ACHN (cell line): ENCODE measurements at places on chromosomes 16 and 17.

GRCh38 chr16:12436201-12436657 is 367.5 kb downstream of the CPPED1 start:
- no peak for DNase-seq

DNA sequence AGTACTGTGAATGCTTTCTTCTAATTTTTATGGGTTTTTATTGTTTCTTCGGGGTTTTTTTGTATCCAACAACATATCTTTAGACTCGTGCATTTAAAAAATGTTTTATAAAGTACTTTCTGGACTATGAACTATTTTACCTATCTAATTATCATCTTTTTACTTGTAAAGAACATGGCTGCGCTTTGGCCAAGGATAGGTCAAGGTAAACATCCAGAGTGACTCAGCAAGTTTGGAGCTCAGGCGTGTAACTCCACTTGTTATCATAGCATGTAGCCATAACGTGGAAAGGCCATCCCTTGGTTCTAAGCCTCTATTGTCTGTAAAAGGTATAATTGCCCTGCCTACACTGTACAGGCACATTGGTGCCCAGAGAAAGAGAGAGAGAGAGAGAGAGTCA is 818.0 kb upstream of the GOT2 start:
- no peak for DNase-seq

DNA sequence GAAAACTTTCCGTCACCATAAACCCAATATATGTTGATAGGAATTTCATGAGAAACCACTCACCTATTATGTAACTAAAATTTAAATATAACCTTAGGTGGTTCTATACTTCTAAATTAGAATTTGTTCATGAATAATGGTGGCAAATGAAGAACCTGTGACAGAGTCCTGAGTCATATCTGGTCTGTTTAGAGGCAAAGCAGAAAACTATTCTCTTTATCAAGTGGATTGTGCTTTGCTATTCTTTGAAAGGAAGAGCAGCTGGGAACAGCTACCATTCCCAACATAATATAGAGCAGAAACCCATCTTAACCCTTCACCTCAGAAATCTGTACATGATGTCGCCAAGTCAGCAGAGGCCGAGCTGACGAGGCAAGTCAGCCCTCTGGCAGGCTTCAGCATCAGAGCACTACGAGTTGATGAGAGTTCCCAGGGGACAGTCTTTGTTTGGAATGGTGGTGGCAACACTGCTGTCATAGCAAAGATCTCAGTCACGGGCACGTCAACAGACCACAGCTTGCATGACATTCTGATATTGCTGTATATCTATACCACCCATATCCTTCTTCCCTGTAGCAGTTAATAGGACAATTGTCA is 631.9 kb upstream of the CA10 start:
- no peak for DNase-seq

DNA sequence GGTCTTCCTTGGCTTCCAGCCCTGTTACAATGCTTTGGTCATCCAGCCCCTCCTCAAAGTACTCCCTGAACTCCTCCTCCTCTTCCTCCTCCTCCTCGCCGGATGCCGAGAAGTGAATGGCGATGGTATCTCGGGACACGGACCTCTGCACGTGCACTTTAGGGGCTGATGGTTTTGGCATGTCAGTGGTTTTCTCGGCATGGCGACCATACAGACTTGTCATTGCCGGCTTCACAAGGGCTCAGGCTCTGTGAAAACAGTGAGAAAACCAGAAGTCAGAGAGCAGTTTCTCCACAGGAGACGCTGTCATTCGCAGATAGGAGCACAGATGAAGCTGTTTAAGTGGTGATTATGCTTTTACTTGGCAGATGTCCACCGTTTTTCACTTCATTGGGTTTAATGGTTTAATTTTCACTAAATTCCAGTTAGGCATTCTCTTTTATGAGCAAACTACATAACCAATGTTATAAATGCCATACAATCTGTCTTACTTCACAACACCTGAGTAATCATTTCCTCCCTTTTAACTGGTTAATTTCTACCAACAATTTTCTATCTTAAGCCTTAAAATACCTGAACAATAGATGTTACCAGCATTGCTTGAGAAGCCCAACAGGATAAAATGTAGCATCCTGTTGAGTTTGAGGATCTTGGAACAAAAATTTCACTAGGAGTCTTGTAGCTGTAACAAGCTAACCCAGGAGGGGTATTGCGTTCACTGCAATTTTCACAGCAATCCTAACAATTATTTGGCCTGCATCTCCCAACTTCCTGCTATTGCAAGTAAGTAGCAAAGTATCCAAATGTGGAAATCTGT is 48.9 kb downstream of the TEX2 start:
- peak; percentile 42 for DNase-seq

- DNase-seq, result peak; percentile 78
These were observed 3.2 kb upstream of the METRN start for GRCh38 chr16:711548-712320.

GRCh38 chr17:39113871-39114270 is 37.6 kb downstream of the PLXDC1 start:
- DNase-seq, result no peak

DNA sequence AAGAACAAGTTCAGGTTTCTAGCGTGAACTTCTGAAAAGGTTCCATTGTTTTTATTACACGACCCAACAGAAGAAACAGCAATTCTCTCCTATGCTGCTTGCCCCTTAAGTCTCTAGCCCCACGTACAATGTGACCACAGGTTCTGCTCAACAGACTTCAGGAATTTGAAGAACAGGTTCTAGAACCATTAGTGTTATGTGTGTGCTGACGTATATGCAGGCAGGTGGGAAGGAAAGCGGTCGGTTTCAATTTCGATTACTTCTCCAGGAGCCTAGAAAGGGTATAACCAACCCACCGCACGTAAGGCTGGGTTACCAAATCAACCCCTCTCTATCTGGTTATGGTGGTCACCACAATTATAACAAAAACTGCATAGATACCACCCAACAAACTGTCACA is 39.4 kb downstream of the XPO6 start:
- no peak for DNase-seq

- DNase-seq, result no peak
These were observed 82.2 kb downstream of the TNRC6C start for GRCh38 chr17:78040440-78041385.

- no peak for DNase-seq
These were observed 78.6 kb downstream of the CDK5R1 start for GRCh38 chr17:32565401-32565800.

DNA sequence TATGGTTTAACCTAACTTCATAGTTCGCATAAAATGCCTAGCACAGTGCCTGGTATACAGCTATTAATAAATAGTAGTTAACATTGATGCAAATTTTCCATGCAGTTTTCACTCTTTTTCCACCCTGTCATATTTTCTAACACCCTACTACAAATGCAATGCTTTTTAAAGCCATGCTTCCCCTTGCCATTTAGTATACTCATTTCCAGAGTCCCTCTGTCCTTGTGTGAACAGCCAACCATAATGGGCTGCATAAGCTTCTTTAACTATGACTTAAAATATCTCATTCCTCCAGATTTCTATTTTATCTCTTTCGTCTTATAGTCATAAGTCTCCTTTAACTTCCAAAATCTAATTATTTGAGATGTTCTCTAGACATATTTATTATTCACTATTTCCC is 284.1 kb downstream of the GRIN2A start:
- no peak for DNase-seq

DNA sequence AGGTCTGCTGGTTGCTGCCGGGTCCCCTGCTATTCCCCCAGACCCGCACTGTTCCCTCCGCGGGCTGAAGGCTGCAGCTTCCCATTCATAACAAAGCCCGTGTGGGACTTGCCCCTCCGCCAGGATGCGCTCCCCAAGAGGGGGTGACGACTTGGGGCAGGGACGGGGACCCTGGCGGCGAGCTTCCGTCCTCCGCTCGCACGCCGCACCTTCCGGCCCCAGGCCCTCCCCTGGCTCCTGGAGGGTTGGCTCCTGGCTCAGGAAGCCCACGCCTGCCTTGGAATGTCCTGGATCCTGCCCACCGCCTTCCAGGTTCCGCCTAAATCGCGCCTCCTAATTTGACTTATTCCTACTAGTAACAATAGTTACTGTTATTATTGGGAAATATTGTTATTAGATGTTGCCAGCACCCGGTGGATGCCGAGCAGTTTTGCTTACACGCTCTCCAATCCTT is 1.1 kb upstream of the TFAP4 start:
- DNase-seq, result peak; percentile 75

- DNase-seq, result no peak
These were observed 1.5 kb downstream of the LIMD2 start for GRCh38 chr17:63698381-63698885.

- no peak for DNase-seq
These were observed 19.9 kb upstream of the C16orf87 start for GRCh38 chr16:46850619-46851555.

GRCh38 chr17:71339206-71339605 is 781.6 kb upstream of the SOX9 start:
- DNase-seq, result no peak

DNA sequence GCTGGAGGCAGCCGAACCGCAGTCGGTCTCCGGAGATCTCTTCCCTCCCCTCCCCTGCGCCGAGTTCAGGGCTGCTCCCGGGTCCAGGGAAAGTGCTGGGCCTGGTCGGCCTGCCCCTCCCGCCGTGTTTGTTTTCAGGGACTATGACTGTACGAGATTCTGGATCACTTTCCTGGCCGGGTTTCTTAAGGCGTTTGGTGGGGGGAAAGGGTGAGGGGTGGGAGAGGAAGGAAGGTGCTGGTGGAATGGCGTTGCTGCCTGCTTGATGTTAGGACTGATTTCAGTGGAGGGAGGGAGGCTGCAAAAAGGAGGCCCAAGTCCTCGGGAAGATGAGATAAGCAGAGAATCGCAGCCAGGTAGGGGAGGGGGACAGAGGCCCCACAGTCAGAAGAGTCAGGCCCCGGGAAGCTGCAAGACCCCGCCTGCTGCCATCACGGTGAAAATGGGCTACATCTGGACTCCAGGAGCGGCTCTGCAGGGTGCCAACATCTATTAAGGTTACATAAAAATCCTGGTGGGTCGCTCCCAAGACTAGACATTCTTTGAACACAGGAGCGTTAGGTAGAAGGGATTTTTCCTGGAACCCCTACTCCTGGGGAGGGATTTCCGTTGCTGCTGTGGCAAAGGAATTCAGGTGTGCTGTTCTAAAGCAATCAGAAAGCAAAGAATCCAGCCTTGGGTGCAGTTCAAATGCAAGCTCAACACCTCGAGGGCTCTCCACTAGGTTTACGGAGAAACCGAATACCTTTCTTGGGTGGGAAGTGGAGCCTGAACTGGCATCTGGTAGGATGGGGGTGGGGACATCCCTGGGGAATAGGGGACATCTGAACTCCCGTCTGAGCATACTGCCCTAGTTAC is 1.2 kb downstream of the ARHGAP44 start:
- no peak for DNase-seq

DNA sequence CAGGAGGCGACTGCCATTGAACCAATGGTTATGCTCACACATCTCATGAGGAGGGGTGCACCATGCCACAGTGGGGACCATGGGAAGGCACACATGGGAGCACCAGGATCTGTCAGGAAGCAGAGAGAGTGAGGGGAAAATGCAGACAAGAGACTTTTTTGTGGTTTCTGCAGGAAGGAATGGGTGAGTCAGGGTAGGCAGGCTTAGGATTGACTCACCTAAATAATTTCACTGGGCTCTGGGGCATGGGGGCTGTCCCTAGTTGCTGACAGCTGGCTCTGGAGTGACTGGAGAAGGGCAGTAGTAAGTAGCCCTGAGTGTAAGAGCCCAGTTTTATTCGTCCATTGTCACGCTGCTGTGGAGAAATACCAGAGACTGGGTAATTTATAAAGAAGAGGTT is 202.4 kb downstream of the AXIN2 start:
- peak; percentile 80 for DNase-seq

DNA sequence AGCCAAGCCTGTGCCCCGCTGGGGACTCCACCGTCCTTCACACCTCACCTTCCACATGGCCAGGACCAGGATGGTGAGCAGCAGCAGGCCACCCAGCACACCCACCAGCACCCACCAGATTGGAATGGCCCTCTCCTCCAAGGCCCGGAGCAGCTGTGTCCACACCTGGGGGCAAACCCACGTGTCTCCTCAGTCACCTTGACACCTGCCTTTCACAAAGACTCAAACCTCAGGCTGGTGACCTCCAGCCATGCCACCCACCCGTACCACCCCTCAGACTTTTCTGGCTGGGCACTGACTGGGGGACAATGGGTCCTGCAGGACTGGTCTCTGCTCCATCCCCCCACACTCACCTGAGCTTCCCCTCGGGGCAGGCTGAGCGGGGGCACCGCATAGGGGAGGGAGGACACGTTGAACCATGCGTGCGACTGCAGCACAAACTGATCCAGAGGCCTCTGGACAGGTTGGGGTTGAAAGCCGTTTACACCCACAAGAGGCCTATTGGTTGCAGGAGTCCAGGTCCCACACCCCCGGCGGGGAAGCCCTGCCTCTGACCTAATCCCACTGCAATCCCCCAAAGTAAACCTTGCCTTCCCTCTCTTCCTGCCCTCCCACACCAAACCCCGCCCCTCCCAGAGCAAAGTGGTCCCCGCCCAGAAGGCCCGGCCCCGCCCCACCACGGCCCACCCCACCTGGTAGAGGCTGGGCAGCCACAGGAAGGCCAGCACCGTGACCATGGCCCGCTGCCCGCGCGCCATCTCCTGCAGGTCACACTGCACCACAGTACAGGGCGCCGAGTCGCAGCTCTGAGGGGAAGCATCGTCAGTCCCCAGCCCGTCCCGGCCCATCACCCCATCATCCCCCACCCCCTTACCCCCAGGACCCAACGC is 10.9 kb upstream of the FAM171A2 start:
- DNase-seq, result no peak

DNA sequence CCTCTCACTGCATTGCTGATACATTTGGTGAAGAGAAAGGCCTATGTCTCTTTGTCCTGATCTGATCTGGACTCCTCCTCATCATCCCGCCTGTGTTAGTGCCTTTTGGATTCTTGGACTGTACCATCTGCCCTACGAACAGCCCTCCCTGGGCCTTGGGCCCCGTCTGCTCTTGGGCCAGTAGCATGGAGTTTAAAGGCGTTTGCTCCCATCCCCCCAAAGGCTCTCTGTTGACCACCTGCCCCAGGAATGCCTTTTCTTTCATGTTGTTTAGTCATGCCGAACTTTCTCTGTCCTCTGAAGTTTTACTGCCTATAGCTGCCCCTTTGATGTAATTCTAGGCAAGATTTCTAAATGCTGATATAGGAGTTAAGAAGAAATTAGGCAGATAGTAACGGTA is 30.9 kb upstream of the MEAK7 start:
- DNase-seq, result no peak

DNA sequence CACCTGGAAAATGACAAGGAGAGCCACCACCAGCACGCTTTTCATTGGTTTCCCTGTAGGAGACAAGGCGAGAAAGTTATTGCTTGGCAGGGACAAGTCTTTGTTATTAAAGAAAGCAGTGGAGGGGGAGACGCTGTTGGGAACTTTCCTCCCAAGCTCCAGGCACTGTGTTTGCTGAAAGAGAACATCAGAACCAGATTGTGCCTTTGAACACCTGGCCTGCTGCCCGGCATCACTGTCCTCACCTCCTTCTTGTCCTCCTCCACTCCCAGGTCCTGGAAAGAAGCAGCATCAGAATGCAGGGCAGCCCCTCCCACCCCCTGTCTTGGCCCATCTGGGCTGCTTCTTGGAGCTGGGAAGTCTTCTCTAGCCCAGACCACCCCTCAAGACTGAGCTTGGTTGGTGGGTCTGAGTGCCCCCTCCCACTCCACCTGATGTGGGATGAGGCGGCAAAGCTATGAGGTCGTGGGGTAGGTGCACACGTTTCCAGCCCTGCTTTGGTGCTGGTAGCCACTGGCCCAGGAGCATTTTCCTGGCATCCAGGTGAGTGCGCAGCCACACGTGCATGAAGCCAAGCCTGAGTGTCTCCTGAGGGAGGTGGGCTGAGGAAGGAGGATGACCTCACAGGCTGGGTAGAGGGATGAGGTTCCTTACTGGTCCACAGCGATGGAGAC is 6.2 kb downstream of the CCR7 start:
- DNase-seq, result no peak

- DNase-seq, result no peak
These were observed 37.4 kb downstream of the CLUAP1 start for GRCh38 chr16:3538222-3538621.
